Dorsolateral prefrontal cortex (tissue), 122 donors: ENCODE measurements at places on chromosomes 4 and X.

DNA sequence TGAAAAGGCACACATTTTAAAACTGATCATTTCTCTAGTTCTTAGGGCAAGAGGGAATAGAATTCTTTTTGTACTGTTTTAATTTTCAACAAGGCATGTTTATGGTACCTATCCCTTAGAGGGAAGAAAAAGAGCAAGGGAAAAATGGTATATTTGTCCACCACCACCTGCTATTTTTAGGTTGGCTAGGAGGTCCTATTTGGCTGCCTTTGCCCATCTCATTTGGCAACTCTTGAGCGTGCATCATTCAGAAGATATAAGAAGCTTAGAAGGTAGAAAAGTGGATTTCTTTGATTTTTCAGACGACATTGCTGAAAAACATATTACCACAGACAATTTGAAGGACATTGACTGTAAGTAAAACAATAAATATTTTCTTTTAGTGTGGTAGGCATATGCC is 69.0 kb downstream of the DCK start:
- DNase-seq, result no peak

DNA sequence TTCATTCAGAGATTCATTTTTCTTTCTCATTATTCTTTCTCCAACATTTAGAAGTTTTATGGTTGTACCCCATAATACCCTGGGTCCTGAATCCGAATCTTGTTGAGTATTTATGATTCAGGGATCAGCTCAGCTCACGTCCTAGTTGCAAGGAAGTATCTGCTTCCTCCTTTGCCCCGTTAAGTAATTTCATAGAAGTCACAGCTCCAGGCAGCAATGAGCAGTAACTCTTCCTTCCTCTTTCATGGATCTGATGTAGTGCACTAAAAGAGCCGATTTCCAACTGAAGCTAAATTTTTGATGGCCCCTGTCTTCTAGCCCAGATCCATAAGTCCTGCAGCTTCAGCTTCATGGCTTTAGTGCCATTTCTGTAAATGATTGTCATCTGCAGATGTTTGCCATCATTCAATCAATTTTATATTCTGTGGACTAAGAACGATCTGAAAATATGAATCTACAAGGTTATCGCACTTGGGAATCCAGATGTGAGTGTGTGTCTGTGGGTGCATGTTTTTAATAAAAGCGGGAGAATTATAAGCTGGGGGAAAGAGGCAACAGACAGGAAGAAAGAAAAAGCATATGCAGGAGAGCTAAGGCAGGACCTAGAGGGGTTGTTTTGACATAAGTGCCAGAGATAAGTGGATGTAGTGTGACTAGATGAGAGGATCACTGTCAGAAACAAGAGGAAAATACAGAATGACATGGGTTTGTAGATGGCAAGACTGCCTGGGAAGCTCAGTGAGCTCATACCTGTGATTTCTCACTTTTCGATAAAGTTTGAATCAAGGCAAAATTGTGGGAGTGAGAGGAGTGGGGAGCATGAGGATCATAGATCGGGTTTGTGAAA is 17.5 kb downstream of the VEGFD start:
- no peak for DNase-seq

GRCh38 chrX:47380268-47380667 is 9.9 kb downstream of the ZNF157 start:
- no peak for DNase-seq

GRCh38 chr4:41625531-41625930 is 87.6 kb downstream of the LIMCH1 start:
- DNase-seq, result no peak

DNA sequence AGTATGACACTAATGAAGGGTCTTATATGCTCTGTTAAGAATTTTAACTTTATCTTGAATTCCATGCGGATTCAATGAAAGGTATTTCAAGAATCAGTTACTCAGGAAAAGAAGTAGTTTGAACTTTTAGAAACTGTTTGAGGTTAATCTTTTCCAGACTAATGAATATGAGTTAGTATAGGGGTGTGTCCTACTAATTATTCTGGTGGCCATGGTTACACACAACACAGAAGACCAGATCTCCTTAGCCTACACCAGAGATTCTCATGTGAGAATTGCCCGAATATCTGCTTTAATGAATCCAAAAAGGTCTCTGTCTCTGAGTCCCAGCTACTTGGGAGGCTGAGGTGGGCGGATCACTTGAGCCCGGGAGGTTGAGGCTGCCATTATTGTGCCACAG is 100.4 kb downstream of the MMRN1 start:
- no peak for DNase-seq

GRCh38 chr4:13678186-13678924 is 50.8 kb upstream of the BOD1L1 start:
- no peak for DNase-seq

DNA sequence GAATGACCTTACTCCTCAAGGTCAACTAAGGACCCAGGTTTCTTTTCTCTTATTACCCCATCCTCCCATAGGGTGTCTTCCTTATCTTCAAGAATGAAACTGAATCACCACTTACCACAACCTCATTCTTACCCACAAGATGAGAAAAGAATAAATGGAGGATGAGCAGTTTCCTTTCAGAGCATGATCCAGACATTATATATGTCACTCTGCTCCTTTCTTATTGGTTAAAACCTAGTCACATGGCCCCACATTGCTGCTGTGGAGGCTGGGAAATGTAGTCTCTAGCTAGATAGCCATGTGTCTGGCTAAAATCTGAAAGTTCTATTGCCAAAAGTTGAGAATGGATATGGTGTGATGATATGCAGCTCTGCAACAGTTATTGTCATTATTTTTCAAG is 62.4 kb upstream of the RAI2 start:
- no peak for DNase-seq
